T-helper 17 cell (primary cell): ENCODE measurements at places on chromosomes 6 and 20. TPM values are rescaled to one million over a fixed set of nuclear protein-coding genes. Genes with fewer than 3 reads are reported as not detected.

The ARMH2 gene
- total RNA-seq, result 1.1 TPM

The SIRPB2 gene
- total RNA-seq, result 0.78 TPM

The CDH26 gene
- 1.9 TPM for total RNA-seq

The SLC32A1 gene
- not detected for total RNA-seq

The FOXF2 gene
- total RNA-seq, result not detected

The POU3F2 gene
- total RNA-seq, result not detected

The FKBP1A gene
- 77.9 TPM for total RNA-seq

The BCKDHB gene
- 13.2 TPM for total RNA-seq

The PNLDC1 gene
- not detected for total RNA-seq

DNA sequence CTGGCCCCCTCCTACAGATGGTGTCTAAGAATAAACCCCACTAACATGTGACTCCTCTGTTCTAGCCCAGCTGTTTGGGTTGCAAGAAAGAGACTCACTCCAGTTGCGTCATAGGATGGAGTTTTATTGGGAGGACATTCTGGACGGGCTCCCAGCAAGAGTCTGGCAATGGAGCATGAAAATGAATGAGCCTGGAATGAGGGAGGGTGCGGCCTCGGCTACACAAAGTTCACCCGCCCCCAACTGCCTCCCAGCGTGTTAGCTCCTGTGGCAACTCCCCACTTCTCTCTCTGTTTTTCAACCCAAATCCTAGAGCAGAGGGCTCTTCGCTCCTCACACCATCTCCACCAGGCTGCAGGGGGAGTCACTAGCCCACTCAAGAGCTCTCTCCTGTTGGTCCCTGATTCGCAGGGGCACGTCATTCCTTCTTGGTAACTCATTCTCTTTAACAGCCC is 5.1 kb upstream of the ADAM33 start:
- DNase-seq, result no peak

GRCh38 chr6:166803471-166803870 is 152.9 kb downstream of the RNASET2 start:
- no peak for DNase-seq

DNA sequence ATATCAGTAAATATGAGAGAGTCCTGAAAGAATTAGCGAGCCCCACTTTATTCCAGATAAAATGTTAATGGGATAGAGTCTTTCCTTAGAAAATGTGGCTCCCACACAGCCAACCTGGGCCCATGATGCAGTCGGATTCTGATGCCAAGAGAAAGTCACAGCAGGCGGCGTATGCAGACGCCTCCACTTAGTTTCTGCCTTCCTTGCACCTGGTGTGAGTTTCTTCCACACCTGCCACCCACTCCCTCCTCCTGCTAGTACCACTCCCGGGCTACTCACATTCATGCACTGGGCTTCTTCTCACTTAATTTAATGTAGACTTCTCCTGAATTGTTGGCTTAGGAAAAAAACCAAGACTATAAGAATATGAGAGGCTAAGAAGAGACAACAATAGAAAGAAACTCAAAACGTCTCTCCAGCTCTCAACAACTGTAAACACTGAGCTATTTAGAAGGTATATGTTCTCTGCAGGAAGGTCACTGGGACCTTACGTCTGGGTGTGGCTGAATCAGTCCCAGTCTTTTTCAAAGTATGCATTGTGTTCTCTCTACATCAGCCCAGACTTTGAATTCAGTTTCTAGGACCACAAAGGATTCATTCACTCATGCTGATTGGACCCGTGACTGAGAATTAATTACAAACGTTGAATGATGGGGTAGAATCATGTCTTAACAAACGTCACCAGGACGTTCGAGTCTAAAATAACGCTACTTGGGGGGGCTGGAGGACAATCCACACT is 70.4 kb downstream of the GCNT2 start:
- no peak for DNase-seq

GRCh38 chr6:121086876-121087275 is 247.4 kb downstream of the TBC1D32 start:
- no peak for DNase-seq

GRCh38 chr20:49892260-49892659 is 23.1 kb downstream of the SPATA2 start:
- no peak for DNase-seq

DNA sequence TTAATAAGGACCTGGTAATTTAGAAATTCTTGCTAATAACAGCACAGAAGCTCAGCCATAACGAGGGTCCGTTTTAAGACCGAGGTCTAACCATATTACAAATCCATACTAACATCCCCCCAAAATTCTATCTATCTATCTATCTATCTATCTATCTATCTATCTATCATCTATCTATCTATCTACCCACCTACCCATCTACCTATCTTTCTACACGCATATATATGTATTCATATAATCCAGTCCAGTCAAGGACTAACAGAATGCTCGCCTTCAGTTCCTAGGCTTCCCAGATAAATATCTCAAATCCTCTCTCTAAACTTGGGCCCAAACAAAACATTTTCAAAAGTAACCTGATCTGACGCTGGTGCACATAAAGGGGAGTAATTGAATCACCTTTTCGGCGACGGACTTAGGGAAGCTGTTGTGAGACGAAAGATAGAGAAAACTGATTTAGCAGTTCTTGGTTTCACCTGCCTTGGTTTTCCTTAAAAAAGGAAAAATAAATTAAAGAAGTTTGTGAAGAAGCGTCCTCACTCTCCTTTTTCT is 14.5 kb downstream of the HMGN4 start:
- DNase-seq, result no peak

- no peak for DNase-seq
Observed at GRCh38 chr6:148401571-148401970, 58.9 kb downstream of the SASH1 start.

GRCh38 chr6:127737768-127738167 is 160.8 kb downstream of the C6orf58 start:
- DNase-seq, result no peak

DNA sequence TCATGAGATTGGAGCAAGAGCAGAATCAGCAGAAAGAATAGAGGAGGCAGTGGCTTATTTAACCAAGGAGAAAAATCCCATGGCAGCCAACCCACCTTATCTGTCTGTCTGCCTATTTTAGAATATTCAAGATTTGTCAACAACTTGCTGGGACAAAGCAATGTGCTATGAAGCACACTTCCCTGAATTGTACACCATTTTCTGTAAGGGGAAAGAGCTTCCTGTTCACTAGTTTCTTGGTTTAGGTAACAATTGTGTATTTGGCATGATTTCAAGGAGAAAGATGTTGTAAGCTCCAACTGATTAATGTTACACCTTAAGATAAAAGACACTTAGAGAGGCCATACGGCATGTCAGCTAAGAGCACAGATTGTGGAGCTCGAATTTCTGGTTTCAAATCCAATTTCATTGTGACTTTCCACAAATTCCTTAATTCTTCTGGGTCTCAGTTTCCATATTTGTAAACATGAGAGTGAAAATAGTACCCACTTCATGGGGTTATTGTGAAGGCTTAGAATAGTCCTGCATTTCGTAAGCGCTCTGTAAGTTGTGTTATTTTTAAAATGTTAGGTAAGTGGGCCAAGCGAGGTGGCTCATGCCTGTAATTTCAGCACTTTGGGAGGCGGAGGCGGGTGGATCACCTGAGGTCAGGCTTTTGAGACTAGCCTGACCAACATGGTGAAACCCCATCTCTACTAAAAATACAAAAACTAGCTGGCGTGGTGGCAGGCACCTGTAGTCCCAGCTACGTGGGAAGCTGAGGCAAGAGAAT is 4.8 kb upstream of the MUC22 start:
- DNase-seq, result no peak

DNA sequence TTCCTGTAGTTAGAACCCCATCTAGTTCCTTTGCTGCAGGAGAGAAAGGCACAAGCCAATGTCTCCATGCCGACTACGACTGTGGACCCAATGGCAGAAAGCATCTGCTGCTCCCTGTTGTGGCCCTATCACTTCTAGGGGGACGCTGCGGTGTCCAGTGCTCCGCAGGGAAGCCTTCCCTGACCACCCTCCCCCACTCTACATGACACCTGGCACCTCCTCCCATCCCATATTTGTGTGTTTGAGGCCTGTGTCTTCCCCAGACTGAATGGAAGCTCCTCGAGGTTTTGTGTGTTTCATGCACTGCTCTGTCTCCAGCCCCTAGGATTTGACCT is 159.5 kb downstream of the DTNBP1 start:
- DNase-seq, result no peak

DNA sequence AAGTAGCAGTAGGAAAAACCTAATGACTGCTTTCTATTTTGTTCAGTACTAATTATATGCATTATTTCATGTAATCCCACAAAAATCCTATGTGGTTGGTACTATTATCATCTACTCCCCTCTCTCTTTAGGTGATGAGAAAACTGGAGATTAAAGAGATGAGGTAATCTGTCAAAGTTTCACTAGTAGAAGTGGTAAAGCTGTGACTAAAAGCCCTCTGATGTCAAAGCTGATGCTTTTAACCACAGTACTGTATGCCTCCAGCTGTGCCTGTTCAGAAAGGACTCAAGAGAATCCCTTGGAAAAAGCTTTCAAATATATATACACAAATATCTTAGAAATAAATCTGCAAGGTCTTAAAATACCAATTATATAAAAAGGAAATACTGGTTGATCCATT is 38.0 kb downstream of the PHIP start:
- no peak for DNase-seq

GRCh38 chr6:170114956-170115855 is 175.7 kb downstream of the DLL1 start:
- DNase-seq, result no peak

- DNase-seq, result no peak
Observed at GRCh38 chr6:122800906-122801305, 11.8 kb downstream of the SMPDL3A start.

DNA sequence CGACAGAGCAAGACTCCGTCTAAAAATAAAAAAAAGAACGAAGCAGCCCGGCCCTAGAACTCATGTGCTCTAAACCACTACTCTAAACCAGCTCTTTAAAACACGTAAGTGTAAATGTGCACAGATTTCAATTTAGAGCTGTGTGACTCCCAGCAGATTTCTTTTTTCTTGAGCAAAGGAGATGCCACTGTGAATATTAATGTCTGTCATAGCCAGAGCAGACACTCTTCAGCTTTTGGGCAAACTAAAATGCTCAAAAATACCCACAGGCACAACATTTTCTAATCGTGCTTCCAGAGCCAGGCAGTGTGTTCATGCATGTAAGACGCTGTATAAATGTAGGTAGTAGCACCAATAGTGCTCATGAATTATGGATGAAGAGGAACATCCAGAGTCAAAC is 218.9 kb upstream of the PLCB4 start:
- no peak for DNase-seq

DNA sequence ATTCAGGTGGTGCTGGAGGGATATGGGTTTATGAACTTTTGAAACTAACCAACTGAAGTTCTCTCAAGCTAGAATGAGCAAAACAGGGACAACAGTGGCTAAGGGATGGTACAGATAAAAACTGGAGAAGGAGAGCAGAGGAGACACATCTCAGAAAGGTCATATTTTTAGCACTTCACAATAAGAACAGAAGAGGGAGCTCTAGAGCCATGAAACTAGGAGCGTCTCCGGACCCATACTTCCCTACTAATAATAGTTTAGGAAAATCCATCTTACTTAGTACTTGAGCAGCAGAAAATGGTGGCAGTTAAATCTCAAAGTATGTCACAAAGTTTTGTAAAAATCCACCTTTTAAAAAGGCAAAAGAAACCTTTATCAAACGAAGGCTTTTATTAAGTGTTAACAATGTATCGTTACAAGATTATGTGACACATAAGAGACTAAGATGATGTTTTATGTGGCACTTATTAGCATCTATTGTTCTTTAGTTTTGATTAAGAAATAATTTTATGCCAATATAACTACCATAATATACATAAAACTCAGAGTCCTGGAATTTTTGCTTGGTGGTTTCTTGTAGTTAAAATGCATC is 278.6 kb downstream of the TBC1D32 start:
- DNase-seq, result no peak

DNA sequence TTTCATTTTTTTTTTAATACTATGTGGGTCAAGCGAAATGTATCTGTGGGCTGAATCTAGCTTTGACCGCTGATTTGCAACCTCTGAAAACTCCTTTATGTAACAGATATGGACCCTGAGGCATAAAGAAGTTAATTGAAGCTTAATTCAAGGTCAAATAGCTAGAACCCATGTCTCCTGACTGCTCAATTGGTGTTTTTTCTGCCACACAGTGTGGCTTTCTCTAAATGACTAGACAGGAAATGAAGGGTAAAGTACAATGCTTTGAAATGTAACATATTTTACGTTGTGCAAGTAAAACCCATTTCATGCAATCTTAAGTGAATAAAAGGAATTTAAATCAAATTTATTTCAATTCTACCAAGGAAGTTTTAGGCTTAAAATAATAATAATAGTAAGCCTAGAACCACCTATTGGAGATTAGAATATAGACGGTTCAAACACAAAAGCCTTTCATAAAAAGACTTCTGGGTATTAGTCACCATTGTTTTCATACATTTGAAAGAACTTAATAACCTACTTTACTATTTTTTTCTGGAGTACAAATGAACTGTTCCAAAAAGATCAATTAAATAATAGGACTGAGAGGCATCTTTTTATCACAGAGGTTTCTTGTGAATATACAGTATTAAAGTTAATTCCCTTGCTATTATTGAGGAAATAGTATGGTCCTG is 279.8 kb downstream of the EPHA7 start:
- no peak for DNase-seq

- DNase-seq, result no peak
Observed at GRCh38 chr6:13586603-13587542, 12.5 kb downstream of the SIRT5 start.

- no peak for DNase-seq
Observed at GRCh38 chr6:150403458-150404246, 34.8 kb downstream of the IYD start.

DNA sequence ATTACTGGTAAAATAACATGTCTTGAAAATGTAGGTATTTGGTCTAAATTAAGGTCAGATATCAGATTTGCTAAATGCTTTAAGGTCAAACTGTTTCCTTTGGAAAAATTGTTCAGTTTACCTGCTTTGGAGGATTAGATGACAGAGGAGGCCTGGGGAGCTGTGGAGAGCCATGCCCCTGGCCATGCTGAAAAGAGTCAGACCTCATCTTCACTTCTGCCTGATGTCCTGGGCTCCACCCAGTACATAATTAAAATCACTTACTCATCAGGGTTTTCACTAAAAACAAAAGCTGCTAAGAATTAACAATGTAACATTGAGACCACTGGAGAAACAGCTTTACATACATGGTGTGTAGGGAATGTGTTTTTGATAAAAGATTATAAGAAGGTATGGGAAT is 60.8 kb upstream of the UNC93A start:
- DNase-seq, result no peak

DNA sequence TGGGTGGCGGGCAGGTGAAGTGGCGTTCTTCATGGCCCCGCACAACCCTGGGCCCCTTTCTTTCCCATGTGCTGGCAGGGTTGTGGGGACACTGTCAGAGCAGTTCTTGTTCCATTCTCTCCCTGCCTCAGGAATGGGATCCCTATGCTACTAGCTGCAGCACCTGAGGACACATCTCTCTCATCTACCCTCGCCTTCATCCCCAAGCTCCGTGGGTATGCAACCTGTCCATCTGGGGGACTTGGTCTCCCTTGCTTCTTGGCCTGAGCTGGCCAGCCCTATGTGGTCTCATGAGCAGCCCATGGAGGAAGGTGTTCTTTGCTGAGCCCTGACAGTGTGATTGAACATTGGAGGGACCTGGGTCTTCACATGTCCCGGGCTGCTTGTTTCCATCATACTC is 24.2 kb downstream of the CST9L start:
- DNase-seq, result no peak
